ENCODE measurements at places on chromosomes 7 and 10.

DNA sequence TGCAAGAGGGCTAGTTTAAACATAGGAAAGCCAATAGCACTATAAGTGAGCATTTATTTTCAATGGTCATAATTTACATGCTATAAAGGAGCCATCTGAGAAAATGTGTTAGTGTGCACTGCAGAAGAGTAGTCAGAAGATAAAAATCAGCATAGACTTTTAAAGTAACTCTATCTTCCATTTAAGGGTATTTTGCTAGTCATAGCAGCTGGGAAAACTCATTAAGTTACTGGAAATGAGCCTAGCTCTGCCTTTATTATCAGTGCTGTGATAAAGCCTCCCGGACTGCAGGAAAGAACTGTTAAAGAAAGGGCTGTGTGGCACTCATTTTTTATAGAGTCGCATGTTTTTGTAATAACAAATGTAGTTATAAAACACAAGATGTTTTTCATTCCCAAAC, 825.8 kb upstream of the POM121L12 start:
- DNase-seq = no peak

DNA sequence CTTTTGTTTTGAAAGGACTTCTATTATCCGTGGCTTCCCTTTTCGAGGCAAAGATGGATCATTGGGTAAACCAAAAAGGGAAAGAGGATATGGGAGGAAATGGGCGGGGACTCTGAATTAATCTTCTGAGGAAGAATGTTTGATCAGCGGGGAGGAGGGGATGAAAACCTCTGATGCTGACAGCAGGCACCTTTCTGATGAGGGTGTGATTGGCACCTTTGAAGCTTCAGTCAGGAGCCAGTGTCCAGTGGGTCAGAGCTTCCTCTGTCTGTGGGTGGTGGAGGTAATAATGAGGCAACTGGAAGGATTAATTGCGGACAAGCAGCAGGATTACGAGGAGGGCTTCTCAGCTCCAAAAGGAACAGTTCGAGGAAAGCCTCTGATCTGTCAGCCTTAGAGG, 877.6 kb downstream of the LRMDA start:
- DNase-seq = no peak

DNA sequence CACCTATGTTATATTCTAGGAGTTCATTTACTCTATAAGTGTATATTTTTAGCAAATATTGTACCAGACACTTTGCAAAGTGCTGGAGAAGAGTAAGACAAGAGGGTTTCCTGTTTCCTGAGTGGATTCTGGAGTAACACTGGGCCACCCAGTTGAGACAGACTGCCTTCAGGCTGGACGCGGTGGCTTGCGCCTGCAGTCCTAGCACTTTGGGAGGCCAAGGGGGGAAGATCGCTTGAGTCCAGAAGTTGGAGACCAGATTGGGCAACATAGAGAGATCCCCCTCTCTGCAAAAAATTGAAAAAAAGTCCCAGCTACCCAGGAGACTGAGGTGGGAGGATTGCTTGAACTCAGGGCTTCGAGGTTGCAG, 772 bp upstream of the ZSCAN25 start:
- DNase-seq = no peak

GRCh38 chr7:7820939-7821338, 102.5 kb upstream of the RPA3 start:
- no peak for DNase-seq

DNA sequence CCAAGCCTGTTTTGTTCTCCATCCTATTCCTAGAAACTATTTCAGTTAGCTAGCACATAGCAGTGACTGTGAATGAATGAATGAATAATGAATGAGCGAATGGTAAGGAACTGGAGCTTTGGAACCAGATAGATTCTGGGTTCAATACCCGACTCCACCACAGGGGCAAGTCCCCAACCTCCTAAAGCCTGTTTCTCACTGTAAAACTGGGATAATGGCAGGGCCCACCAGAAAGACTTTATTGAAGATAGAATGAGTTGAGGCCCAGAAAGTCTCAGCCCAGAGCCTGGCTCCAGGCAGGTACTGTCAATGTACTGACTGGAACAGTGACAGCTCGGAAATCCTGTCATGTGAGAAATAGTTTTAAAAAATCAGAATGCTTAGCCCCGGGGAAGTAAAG, 1.1 kb upstream of the CDH23 start:
- no peak for DNase-seq

DNA sequence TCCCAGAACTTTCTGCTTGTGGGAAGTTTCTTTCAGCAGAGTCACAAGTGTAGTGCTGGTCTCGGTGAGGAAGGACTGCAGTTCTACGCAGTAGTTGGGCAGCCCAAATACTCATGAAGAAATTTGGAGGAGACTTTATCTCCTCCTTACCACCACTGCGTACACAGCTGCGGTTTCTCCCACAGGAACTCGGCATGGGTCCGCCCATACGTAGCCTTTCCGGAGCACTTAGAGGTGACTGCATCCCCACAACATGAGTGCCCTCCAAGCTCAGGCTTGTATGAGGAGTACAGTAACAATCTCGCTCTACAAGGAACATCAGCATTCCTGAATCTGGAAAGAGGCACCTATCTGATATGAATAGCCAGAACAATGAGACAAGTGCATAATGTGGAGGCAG, 549.2 kb upstream of the SEMA3D start:
- no peak for DNase-seq

GRCh38 chr7:95342642-95343307, 18.4 kb upstream of the PON1 start:
- DNase-seq = no peak

DNA sequence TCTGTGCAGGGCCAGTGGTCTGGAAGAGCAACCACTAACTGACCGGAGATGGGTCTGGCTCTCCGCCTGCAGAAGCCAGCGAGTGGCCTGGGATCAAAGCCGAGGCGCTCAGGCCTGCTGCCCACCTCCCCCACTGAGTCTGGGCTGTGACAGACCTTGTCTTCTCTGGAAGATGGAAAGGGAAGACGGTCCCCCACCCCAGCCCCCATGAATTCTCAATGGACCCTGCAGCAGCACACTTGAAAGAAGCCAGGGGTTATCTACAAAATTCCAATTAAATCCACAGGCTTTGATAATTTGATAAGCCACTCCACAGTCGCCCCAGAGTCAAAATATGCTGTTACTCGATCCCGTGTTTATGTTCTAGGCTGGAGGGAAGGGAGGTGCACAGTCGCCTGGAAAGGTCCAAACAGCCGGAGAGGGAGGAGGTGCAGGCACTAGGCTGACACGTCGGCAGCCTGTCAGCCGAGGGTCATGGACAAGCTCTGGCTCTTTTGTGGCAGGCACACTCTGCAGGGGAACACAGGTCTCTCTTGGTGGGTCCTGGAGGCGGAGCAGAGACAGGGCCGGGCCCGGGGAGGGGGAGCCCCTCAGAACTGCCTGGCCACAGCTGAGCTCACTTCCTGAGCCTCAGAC, 134.9 kb downstream of the SH3PXD2A start:
- DNase-seq = no peak

GRCh38 chr10:62433181-62433692, 59.1 kb downstream of the ZNF365 start:
- no peak for DNase-seq

DNA sequence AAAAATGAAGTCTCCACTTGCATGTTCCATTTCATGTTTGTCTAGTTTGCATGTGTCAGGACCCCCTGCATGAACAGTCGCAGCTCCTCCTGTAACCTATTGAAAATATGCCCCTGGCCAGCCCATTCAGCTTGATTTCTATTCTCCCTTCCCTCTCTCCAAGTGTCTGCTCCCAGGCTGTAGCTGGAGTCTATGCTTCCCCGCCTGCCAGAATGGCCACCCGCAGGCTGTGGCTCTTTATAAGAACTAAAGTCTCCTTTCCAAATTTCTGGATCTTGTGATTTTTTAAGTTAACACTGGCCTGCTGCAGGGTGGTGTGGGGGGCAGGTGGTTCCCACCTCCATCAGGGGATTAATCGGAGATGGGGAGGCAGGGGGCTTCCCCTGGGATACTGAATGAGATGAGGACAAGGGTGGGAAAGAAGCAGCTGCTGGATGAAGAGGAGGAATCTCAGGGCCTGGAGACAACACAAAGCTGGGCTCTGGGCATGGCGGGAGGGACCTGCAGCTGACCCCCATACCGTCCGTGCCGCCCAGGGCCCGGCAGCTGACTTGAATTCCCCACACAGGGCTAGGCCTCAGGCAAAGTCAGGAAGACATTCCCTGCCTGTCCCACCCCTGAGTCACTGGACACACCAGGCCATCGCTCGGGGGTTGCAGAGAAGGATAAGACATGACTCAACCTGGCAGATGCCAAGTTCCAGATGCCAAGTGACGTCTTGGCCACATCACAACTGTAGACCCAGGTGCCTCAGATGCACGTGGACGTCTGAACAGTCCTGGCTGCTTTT, 399.5 kb upstream of the FOXK1 start:
- no peak for DNase-seq

DNA sequence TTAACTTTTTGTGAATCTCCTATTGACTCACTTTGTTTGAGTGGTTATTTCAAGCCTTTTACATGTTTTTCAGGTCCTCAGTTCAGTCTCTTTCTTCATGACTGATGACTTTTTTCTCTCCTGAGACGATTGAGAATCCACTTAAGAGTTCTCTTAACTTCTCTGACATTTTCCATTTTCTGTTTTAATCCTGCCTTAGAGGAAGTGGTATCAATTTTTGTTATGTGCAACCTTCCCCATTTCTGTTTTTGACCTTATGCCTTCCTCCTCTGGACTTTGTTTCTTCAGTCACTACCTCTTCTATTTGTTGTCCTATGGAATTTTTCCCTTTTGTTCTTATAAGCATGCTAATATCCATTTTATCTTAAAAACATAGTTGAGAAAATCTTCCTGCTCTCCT, 2.4 kb downstream of the PSMC2 start:
- DNase-seq = no peak

DNA sequence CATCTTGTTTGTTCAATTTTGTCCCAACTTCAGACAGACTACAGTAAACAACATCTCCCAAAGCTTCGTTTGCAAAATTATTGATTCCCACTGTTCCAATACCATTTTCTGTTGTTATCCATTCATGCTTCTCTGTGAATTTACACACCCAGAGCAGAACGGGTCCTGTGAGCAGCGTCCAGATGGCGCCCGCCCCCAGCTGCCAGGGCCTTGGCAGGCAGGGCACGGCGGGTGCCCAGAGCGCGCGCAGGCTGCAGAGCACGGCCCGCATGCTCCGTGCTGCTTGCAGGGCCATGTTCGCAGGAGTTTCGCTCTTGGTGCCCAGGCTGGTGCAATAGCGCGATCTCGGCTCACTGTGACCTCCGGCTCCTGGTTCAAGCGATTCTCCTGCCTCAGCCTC, 32.5 kb upstream of the SEPTIN7 start:
- no peak for DNase-seq

GRCh38 chr7:143417734-143418383, 9.2 kb upstream of the EPHA1 start:
- DNase-seq = no peak

GRCh38 chr7:133117452-133117851, 35.6 kb upstream of the CHCHD3 start:
- DNase-seq = peak; percentile 65

GRCh38 chr7:36160313-36160712, 7.3 kb downstream of the EEPD1 start:
- DNase-seq = no peak

All from NCI-H446 (cell line).